ENCODE measurements at places on chromosomes 12 and 14.

GRCh38 chr12:96812153-96812552, 94.9 kb upstream of the NEDD1 start:
- no peak for DNase-seq

GRCh38 chr12:70664465-70664881, 27.2 kb upstream of the PTPRB start:
- no peak for DNase-seq

DNA sequence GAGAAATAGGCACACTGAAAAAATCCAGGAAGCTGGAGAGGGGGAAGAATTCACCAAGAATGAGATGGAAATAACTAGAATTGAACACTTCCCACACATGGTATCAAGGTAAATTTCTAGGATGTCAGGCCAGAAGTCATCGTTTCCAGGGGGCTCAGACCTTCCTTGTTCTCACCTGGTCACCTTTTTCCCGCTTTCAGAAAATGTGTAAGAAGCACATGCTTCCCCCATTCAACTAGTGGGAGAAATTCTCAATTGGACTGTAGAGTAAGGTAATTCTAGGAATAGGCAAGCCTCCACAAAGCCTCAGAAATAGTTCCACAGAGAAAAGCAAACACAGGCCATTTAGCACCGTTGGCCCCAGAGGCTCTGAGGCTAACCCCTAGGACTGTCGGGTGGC, 2.8 kb upstream of the PTMS start:
- DNase-seq, result no peak

DNA sequence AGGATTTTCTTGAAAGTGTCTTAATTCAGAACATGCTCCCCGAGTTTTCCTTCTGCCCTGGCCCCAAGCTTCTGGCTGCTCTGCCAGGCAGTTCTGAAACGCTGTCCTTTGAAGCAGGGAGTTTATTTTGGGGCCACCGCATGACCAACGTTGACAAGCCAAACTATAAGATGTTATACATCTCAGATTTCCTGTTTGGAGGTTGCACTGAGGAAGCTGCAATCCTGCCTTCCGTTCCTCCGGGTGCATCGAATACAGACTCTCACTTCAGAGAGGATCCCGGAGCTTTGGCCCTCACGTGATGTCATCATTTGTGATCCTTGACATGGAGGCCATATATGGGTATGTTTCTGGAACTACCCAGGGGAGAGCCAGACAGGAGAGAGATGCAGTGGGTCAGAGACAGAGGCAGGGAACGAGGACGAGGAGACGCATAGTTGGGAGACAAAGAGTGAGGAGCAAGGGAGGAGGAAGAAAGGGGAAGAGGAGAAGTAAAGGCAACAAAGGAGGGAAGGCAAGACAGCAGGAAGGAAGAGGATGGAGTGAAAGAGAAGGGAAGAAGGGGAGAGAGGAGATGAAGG, at the start of gene ASB2:
ASB2 (minus strand) TSS at position 94 of the 581 bp plus-strand sequence. CDS start 12,031 bp downstream, outside the sequence.
- DNase-seq, result peak; percentile 44

GRCh38 chr12:76586764-76587395, 27.3 kb upstream of the OSBPL8 start:
- peak; percentile 10 for DNase-seq

DNA sequence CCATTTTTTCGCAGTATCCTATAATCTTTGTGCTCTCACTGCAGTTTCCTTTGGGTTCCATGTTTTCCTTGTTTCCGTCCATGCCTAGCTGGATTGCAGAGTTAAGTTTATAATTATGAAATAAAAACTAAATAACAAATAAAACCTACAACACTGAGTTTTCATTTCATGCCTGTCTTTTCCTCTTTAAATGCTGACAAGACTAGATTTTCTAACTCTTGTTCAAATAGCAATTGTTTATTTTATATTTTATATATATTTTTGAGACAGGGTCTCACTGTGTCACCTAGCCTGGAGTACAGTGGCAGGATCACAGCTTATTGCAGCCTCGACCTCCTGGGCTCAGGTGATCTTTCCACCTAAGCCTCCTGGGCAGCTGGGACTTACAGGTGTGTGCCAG, 5.3 kb upstream of the GEMIN2 start:
- no peak for DNase-seq

DNA sequence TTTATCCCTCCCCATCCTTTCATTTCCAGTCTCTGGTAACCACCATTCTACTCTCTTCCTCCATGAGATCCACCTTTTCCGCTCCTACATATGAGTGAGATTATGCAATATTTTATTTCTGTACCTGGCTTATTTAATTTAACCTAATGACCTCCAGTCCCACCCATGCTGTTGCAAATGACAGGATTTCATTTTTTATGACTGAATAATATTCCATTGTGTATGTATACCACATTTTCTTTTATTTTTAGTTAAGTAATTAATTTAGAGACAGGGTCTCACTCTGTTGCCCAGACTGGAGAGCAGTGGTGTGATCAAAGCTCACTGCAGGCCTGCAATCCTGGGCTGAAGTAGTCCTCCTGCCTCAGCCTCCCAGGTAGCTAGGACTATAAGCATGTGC, 2.6 kb downstream of the LRRK2 start:
- DNase-seq, result no peak

GRCh38 chr12:39505023-39505422, 62.1 kb upstream of the KIF21A start:
- DNase-seq, result no peak

- DNase-seq, result no peak
Measured at GRCh38 chr12:101076921-101077320, 133.1 kb downstream of the SLC5A8 start.

- no peak for DNase-seq
Measured at GRCh38 chr12:97300891-97301290, 161.7 kb upstream of the RMST start.

- DNase-seq, result no peak
Measured at GRCh38 chr14:63383776-63384367, 65.1 kb upstream of the GPHB5 start.

- no peak for DNase-seq
Measured at GRCh38 chr12:75834591-75834990, 197.0 kb downstream of the PHLDA1 start.

GRCh38 chr12:124567673-124568373, 411 bp upstream of the NCOR2 start:
- peak; percentile 94 for DNase-seq

DNA sequence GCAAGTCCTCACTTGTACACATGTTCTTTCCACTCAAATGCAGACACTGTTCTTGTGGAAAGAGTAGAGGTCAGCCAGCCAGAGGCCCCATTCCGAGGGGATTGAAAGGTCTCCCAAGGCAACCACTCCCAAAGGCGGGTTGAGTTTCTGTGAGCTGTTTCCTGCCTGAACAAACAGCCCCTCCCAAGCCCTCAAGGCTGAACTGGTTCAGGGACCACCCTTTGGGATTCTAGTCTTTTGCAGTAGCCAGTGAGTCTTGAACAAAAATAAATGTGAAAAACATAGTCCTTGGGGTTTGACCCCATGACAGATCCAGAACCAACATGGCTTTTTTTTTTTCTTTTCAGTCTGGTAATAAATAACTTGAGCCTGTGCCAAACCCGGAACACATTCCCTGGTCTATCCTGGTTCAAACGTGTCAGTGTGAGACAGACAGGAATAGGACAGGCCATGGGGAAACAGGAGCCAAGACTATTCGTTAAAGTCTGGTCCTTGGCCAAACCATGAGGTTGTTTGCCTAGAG, 17.6 kb upstream of the STK38L start:
- no peak for DNase-seq

DNA sequence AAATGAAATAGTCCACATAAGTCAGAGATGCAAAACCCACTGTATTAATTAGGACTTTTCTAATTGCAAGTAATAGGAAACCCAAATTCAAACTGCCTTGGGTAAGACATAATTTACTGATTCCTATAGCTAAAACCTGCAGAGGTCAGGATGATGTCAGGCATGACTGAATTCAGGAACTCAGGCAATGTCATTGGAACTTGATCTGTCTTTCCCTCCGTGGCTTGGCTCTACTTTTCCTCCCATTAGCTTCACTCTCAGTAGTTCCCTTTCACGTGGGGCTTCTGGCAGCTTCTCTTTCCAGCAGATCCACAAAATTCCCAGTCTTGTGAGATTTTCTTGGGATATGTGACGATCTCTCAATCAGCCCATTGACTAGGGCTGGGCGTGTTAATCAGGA, 2.4 kb upstream of the JDP2 start:
- no peak for DNase-seq

GRCh38 chr12:27143256-27144069, 61.1 kb upstream of the C12orf71 start:
- no peak for DNase-seq

GRCh38 chr14:44700184-44700583, 193.1 kb upstream of the FSCB start:
- no peak for DNase-seq

DNA sequence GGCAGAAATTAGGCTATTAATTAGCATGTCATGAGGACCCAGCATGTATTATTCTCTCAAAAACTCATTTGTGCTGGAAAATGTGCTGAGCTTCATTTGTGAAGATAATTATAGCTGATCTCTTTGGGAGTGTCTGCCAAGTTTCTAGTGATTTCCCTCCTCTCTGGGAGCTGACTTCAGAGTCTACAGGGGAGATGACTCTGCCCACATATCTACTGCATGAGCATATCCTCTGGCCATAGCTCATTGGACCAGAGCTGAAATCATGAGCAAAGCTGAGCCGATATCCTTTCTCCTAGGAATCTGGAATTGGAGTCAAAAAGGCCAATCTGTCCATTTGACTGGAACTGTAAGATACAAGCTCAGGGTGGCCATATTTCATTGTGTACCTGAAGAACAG, 5.9 kb downstream of the CCDC198 start:
- no peak for DNase-seq

DNA sequence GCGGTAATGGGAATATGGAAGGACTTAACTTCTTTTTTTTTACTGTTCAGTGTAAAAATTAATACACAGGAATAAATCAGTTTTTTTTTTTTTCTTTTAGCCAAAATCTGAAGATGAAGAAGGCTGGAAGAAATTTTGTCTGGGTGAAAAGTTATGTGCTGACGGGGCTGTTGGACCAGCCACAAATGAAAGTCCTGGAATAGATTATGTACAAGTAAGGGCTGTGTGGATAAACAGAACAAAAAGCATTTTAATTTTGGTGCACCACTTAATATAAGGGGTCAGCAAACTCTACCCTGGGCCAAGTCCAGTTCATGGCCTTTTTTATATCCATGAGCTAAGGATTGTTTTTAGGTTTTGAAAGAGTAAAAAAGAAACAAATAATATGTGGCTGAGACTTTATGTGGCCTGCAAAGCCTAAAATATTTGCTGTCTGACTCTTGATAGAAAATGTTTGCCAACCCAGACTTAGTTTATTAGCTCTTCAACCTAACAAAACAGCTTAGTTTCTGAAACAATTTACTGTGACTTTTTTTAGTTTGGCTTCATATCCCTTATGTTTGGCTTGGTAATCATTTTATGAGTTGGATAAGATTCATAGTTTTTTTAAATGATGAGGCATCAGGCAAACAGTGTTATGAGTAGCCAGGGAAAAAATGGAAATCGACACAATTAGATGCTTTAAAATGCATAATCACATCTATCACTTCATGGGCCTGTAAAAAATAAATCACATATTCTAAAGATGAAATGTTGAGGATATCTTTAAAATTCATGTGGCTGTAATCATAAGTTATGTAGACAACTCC, 8.4 kb downstream of the GEMIN2 start:
- no peak for DNase-seq

DNA sequence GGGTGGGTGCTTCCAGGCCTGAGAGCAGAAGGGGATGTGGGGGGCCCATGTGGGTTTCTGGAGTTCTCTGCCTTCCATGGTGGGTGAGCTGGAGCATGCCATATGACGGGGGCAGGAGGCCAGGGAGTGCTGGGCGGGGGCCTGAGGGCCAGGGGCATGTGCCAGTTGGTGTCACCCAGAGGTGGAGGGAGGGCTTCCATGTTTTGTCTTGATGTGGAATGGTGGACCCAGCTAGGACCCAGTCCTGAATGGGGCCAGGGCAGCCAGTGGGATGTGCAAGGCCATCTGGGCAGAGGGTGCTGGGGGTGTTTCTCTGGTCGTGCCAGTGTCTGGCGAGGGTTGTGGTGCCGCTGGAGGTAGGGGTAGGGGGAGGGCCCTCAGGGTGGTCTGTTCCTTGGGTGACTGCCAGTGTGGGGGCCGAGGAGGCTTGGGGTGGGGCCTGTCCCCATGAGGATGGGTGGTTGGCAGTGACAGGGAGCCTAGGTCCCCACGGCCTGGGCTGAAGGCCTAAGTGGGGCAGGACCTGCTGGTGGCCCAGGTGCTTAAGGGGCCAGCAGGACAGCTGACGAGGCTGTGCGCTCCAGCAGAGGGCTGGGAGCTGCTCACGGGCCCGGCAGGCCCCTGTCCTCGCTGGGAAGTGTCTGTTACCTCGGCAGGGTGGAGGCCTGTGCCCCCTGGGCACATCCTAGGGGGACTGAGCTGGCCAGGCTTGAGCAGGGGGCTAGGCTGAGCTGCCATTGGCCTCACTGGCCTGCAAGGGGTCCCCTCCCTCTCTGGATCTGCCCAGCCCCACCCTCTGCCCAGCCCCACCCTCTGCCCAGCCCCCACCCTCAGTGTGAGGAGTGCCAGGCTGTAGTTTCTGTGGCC, 26.8 kb downstream of the CEP170B start:
- DNase-seq, result no peak

- no peak for DNase-seq
Measured at GRCh38 chr12:32331133-32331532, 68.2 kb upstream of the FGD4 start.

GRCh38 chr12:71057330-71057729, 100.5 kb downstream of the TSPAN8 start:
- DNase-seq, result no peak

DNA sequence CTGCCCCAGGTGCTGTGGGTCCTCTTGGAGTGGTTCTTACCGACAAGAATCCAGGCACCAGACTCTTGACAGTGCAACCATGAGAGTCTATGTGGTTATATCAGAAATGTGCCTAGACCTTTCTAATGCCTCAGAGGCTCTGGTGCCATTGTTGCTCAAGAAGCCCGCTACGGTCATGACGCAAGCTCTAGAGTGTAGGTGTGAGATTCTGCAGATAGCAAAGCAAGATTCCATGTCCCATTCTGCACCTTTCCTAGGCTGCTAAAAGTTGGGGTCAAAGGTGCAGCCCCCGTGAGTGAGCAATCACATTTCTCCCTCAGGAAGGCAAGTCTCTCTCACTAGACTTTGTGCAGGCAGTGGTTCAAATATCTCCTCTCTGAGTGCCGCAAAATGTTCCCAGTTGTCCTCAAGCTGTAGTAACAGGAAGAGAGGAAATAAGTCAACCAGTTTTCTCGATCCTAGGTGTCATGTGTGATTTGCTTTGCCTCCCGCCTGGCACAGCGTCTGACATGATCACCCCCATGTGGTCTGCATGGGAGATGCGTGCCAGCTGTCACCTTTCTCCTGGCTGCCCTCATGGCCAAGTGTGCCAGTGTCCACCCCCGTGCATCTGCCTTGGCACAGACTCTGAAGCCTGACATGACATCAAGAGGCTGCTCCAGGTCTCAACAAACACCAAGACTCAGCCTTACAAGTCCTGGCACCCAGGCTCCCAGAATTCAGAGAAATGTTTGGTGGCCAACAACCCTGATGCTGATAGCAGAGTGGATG, 122.5 kb upstream of the COCH start:
- DNase-seq, result peak; percentile 6

DNA sequence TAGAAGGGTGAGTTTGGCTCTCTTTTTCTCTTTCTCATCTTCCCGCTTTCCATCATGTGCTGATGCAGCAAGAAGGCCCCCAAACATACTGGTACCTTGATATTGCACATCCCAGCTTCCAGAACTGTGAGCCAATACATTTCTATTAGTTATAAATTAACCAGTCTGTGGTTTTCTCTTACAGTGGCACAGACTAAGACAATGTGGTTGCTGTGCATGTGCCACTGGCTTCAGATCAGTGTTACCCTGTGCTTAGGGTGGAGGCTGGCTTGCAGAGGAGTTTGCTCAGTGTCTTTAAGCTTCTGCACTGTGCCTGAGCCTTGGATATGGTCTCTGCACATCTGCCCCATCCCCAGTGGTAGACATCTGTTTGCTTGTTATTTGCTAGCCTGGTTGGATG, 5.5 kb downstream of the IFI27L2 start:
- DNase-seq, result no peak

All from germinal center (tissue), 1 donor.